Endothelial cell of umbilical vein (primary cell): ENCODE measurements at places on chromosomes 2 and 18.

DNA sequence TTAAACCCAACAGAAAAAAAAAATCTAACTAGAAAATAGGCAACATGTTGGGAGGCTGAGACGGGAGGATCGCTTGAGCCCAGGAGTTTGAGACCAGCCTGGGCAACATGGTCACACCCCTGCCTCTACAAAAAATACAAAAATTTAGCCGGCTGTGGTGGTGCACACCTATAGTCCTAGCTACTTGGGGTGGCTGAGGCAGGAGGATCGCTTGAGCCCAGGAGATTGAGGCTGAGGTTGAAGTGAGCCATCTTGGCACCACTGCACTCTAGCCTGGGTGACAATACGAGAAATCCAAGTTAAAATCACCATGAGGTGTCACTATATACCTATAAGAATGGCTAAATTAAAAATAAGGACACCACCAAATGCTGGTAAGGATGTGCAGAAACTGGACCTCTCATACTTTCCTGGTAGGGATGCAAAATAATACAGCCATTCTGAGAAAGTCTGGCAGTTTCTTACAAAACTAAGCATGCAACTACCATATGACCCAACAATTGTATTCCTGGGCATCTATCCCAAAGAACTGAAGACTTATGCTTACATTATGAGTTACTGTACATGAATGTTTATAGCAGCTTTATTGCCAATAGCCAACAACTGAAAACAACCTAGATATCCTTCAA is 2.2 kb downstream of the SEPTIN10 start:
- H3K4me1 ChIP-seq, result peaks cover 56% of the 10 kb centered on the region
- no peak overlapping the region for H3K4me3 ChIP-seq
- no peaks in the 10 kb centered on the region for H3K27me3 ChIP-seq
- peak overlapping the region; percentile 25 for H3K27ac ChIP-seq
- no peaks in the 10 kb centered on the region for H3K36me3 ChIP-seq

GRCh38 chr2:197647961-197648690 is 27.3 kb downstream of the RFTN2 start:
- H3K4me1 ChIP-seq, result no peaks in the 10 kb centered on the region
- no peak overlapping the region for H3K4me3 ChIP-seq
- H3K27me3 ChIP-seq, result no peaks in the 10 kb centered on the region
- H3K36me3 ChIP-seq, result no peaks in the 10 kb centered on the region
- DNase-seq, result peak; percentile 20

GRCh38 chr18:70246061-70246466 is 40.6 kb upstream of the RTTN start:
- peak; percentile 11 for DNase-seq
- H3K4me1 ChIP-seq, result no peaks in the 10 kb centered on the region
- no peaks in the 10 kb centered on the region for H3K36me3 ChIP-seq

- no peaks in the 10 kb centered on the region for H3K27me3 ChIP-seq
- no peak overlapping the region for H3K27ac ChIP-seq
- no peak for DNase-seq
- no peak overlapping the region for H3K4me3 ChIP-seq
- no peaks in the 10 kb centered on the region for H3K4me1 ChIP-seq
- H3K36me3 ChIP-seq, result no peaks in the 10 kb centered on the region
These were observed 348.2 kb downstream of the MYCN start for GRCh38 chr2:16288371-16289112.

GRCh38 chr2:183148955-183149354 is 24.7 kb downstream of the NUP35 start:
- no peak overlapping the region for H3K27ac ChIP-seq
- DNase-seq, result no peak
- no peaks in the 10 kb centered on the region for H3K27me3 ChIP-seq
- H3K4me1 ChIP-seq, result no peaks in the 10 kb centered on the region
- H3K36me3 ChIP-seq, result peaks cover 5% of the 10 kb centered on the region

GRCh38 chr2:113826346-113827285 is 63.3 kb upstream of the ACTR3 start:
- H3K4me1 ChIP-seq, result no peaks in the 10 kb centered on the region
- DNase-seq, result no peak
- H3K36me3 ChIP-seq, result no peaks in the 10 kb centered on the region
- H3K27ac ChIP-seq, result no peak overlapping the region
- no peak overlapping the region for H3K4me3 ChIP-seq
- no peaks in the 10 kb centered on the region for H3K27me3 ChIP-seq

- no peak for DNase-seq
- no peaks in the 10 kb centered on the region for H3K4me1 ChIP-seq
- no peaks in the 10 kb centered on the region for H3K36me3 ChIP-seq
- H3K27me3 ChIP-seq, result no peaks in the 10 kb centered on the region
- no peak overlapping the region for H3K4me3 ChIP-seq
- no peak overlapping the region for H3K27ac ChIP-seq
These were observed 25.5 kb downstream of the MPPE1 start for GRCh38 chr18:11882636-11883035.

GRCh38 chr18:55256226-55256928 is 297.1 kb upstream of the CCDC68 start:
- H3K27me3 ChIP-seq, result no peaks in the 10 kb centered on the region
- no peak for DNase-seq
- H3K4me1 ChIP-seq, result peaks cover 37% of the 10 kb centered on the region

GRCh38 chr2:11311543-11311942 is 32.9 kb downstream of the ROCK2 start:
- no peaks in the 10 kb centered on the region for H3K27me3 ChIP-seq
- no peak for DNase-seq
- no peak overlapping the region for H3K27ac ChIP-seq
- no peaks in the 10 kb centered on the region for H3K36me3 ChIP-seq
- no peak overlapping the region for H3K4me3 ChIP-seq

- H3K27ac ChIP-seq, result no peak overlapping the region
- H3K36me3 ChIP-seq, result no peaks in the 10 kb centered on the region
- peaks cover 6% of the 10 kb centered on the region for H3K4me1 ChIP-seq
- no peak for DNase-seq
- no peak overlapping the region for H3K4me3 ChIP-seq
These were observed 4.4 kb downstream of the SLC66A3 start for GRCh38 chr2:11159574-11160170.

DNA sequence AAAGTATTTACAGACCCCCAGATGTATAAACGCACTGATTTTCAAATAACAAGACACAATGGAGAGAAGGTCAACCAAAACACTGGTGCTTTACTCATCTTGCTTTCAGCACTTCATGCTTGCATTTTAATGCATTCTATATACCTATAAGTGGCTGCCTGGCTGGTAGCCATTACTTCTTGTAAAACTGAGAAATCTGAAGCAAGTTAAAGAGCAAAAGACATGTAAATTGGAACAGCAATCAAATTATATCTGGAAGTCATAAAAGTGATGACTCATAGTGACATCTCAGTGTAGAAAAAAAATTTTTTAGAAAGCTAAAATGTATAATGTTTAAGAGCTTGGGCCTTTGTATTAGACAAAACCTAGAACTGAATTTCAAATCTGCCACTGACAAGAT is 106.2 kb downstream of the CCDC141 start:
- H3K4me1 ChIP-seq, result no peaks in the 10 kb centered on the region
- H3K27ac ChIP-seq, result no peak overlapping the region
- no peaks in the 10 kb centered on the region for H3K27me3 ChIP-seq
- DNase-seq, result no peak
- H3K36me3 ChIP-seq, result no peaks in the 10 kb centered on the region

DNA sequence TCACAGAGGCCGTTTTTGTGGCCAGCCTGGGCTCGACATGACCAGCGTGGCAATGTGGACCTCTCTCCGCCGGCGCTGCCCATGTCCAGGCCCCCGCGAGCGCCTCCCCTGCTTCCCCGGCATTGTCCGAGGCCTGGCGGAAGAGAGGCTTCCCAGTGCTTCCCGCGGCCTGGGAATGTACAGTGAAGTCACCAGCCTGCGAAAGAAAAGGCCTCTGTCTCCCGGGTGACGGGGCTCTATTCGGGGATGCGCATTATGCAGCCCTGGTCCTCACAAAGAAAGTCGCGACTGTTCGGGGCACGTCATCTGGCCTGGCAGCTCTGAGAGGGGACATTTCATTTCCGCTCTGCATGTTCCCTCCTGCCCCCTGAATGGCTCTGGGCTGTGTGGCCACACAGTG is 109.2 kb upstream of the AGAP1 start:
- H3K27ac ChIP-seq, result no peak overlapping the region
- H3K4me3 ChIP-seq, result no peak overlapping the region
- H3K4me1 ChIP-seq, result no peaks in the 10 kb centered on the region
- DNase-seq, result no peak
- H3K36me3 ChIP-seq, result no peaks in the 10 kb centered on the region
- H3K27me3 ChIP-seq, result no peaks in the 10 kb centered on the region

GRCh38 chr2:10900216-10901109 is 11.3 kb upstream of the KCNF1 start:
- DNase-seq, result no peak
- no peaks in the 10 kb centered on the region for H3K36me3 ChIP-seq
- H3K4me1 ChIP-seq, result peaks cover 6% of the 10 kb centered on the region
- H3K27ac ChIP-seq, result no peak overlapping the region
- H3K27me3 ChIP-seq, result peaks cover 2% of the 10 kb centered on the region
- no peak overlapping the region for H3K4me3 ChIP-seq

DNA sequence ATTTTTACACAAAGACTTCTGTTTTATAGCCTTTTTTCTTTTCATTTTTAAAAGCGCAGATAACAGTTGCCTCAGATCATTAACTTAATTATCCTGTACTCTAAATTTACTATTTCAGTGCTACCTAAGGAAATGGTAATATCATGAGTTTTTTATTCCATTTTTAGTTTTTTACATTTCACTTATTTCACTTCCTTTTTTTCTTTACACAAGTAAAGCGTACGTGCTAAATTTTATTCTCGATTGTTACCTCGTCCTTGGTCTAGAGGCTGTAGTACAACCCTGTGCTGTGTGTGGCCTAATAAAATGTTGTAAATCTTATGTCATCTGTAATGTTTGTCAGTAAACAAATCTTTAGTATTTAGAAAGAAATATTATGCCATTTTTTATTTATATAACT is 49.2 kb downstream of the CRIM1 start:
- H3K4me3 ChIP-seq, result no peak overlapping the region
- H3K27me3 ChIP-seq, result no peaks in the 10 kb centered on the region
- peak overlapping the region; percentile 92 for H3K27ac ChIP-seq
- DNase-seq, result no peak
- H3K36me3 ChIP-seq, result no peaks in the 10 kb centered on the region

- H3K4me3 ChIP-seq, result no peak overlapping the region
- no peak for DNase-seq
These were observed 94.8 kb downstream of the RAPGEF4 start for GRCh38 chr2:172830482-172830881.

GRCh38 chr2:207450186-207450585 is 79.6 kb upstream of the CREB1 start:
- DNase-seq, result no peak
- H3K27me3 ChIP-seq, result no peaks in the 10 kb centered on the region
- H3K4me1 ChIP-seq, result no peaks in the 10 kb centered on the region
- H3K4me3 ChIP-seq, result no peak overlapping the region
- H3K27ac ChIP-seq, result no peak overlapping the region
- H3K36me3 ChIP-seq, result no peaks in the 10 kb centered on the region

DNA sequence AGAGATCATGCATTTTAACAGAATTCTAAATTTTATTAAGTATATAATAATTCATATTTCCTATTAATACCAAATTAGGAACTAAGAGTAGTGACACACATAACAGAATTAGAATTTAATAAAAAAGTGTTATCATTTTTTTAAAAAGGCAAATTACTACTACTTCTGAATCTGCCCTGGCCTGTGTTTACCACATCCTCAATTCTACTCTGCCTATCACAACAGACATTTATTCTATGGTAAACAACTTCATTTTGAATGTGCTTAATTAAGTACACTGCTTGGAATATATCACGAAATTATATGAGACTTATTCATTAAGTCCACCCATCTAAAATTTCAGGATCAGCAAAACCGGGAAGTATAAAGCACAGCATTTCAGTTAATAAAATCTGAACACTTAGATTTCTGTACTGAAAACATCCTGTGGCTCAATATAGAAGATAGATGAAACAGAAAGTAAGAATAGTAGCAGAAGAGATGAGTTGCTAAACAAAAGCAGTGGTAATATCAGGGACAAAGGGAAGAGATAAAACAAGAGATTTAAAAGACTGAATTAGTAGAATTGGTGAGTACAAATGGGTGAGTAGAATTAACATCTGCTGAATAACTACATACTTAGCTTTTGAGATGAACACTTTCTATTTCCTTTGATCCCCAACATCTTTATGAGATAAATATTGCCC is 3.7 kb downstream of the SMC6 start:
- H3K27ac ChIP-seq, result no peak overlapping the region
- H3K4me1 ChIP-seq, result peaks cover 14% of the 10 kb centered on the region
- no peak for DNase-seq
- H3K36me3 ChIP-seq, result no peaks in the 10 kb centered on the region
- H3K4me3 ChIP-seq, result no peak overlapping the region
- no peaks in the 10 kb centered on the region for H3K27me3 ChIP-seq

DNA sequence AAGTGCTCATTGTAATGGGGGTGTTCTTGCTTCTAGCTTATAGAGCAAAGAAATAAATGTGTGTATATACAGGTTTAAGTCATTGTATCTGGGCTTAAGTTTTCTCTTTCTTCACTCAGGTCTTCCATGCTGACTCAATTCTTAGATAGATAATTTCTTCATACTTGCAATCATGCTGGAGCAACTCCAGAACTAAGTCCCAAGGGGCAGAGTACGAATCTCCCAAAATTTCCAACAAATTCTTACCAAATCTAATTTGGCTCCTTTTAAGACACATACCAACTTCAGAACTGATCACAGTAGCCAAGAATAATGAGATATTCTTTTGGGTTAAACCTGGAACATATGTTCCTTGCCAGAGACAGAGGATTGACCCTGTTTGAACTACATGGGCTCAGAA is 4.3 kb upstream of the SPAG16 start:
- no peaks in the 10 kb centered on the region for H3K36me3 ChIP-seq
- H3K27me3 ChIP-seq, result no peaks in the 10 kb centered on the region

- H3K27ac ChIP-seq, result no peak overlapping the region
- H3K36me3 ChIP-seq, result no peaks in the 10 kb centered on the region
- H3K27me3 ChIP-seq, result no peaks in the 10 kb centered on the region
- H3K4me3 ChIP-seq, result no peak overlapping the region
These were observed 39.5 kb downstream of the TET3 start for GRCh38 chr2:74024216-74024615.

GRCh38 chr18:47870605-47871004 is 59.9 kb downstream of the SMAD2 start:
- peaks cover 2% of the 10 kb centered on the region for H3K4me1 ChIP-seq
- H3K4me3 ChIP-seq, result no peak overlapping the region
- peaks cover 8% of the 10 kb centered on the region for H3K36me3 ChIP-seq
- H3K27ac ChIP-seq, result no peak overlapping the region
- H3K27me3 ChIP-seq, result no peaks in the 10 kb centered on the region

GRCh38 chr2:174364628-174365027 is 29.9 kb downstream of the SP9 start:
- no peaks in the 10 kb centered on the region for H3K36me3 ChIP-seq
- no peak for DNase-seq
- H3K4me1 ChIP-seq, result no peaks in the 10 kb centered on the region
- no peak overlapping the region for H3K27ac ChIP-seq

DNA sequence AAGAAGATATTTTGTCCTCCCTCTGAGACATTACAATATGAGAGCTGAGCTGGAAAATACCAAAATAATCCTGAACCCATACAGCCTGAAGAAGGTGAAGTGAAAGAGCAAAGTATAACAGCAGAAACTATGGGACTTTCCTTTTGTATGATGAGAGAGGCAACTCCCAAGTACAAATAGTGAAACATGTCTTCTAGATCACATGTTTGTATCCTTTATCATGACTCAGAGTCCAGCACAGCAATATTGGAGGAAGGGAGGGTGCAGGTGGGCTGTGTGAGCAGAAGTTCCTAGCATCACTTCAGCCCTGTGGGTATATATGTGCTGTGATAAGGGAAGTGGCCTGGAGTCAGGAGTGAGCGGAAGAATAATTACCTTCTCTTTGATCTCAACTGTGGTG is 265.6 kb upstream of the NRXN1 start:
- no peak for DNase-seq
- H3K4me3 ChIP-seq, result no peak overlapping the region
- no peak overlapping the region for H3K27ac ChIP-seq
